ENCODE measurements at places on chromosomes 5 and 9. TPM values are rescaled to one million over a fixed set of nuclear protein-coding genes. Genes with fewer than 3 reads are reported as not detected.

Gene CDHR2
- 0.40 TPM for polyA plus RNA-seq

GRCh38 chr5:78467752-78468357, 107.4 kb downstream of the SCAMP1 start:
- DNase-seq: no peak

GRCh38 chr5:63233911-63234310, 655.3 kb downstream of the LRRC70 start:
- DNase-seq: peak; percentile 6

DNA sequence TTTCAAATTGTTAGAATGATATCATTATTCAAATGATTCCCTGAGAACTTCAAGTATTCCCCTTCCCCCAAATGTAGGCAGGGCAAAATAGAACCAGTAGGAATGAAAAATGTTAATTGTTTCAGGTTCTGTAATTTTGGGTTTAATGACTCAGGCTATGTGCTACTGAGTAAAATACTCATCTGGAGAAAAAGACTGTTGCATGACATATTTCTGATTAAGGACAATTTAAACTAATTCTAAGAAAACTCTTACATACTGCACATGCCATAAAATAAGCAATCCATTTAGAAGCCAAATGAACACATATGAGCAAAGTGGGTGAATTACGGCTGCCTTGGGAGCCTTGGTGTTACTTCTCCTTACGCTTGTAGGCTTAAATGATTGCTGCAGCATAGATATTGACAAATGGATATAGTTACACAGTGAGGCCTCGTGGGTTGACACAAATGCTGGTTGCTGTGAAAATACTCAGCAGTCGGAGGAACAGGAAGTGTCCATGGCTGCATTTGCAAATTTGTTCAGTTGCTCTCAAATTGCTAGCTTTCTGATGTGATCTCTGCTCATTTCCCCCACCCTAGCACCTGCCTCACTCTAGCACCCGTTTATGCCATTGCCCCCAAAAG, 174.9 kb upstream of the DMAC1 start:
- no peak for DNase-seq

DNA sequence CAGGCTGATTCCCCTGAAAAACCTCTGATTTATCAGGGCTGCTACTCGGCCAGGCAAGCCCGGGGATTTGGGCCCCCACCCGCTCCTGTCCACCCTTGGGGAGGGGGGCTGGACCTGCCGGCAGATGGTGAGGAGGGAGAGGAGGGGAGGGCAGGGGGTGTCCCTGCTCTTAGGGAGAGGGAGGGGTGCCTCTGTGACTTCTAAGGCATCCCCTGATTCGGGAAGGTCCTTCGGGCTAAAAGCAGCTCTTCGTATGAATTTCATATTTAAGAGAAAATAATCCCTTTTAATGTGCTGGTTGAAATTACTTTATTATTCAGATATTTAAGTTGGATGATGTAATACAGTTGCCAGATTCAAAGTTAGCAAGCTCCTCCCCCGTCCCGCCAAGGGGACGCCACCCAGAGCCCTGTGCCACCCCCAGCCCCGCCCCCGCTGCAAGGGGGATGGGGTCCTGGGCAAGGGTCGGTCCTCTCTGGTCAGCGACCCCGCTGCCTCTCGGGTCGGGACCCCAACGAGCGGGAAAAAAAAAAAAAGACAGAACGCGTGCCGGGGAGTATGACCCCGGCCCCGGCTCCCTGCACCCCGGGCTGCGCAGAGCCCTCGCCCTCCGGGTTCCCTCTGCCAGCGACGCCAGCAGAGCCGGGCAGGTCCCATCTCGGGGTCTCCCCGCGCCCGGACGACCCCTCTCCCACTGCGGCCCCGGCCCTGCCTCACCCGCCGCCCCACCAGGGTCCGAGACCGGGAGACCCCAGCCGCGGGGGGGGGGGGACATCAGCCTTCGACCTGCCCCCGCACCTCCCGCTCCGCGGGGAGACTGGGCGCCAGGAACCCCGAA, 12.4 kb downstream of the LHX3 start:
- DNase-seq: no peak

GRCh38 chr5:14582797-14583137, 1.2 kb downstream of the OTULINL start:
- no peak for DNase-seq

DNA sequence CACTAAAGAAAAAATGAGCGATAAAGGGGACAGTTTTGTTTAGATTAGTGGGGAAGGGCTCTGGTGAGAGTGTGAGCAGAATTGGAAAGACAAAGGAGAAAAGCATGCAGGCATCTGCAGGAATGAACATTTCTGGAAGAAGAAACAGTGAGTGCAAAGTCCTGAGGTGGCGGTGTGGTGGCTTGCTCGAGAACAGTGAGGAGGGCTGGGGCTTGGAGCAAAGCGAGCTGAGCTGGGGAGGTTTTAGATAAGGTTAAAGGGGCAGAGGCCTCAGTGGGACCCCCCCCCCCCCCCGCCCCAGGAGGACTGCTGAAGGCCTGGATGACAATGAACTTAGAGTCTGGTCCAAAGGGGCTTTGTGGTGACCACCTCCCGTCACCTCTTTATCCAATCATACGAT, 202.7 kb upstream of the MVB12B start:
- no peak for DNase-seq

DNA sequence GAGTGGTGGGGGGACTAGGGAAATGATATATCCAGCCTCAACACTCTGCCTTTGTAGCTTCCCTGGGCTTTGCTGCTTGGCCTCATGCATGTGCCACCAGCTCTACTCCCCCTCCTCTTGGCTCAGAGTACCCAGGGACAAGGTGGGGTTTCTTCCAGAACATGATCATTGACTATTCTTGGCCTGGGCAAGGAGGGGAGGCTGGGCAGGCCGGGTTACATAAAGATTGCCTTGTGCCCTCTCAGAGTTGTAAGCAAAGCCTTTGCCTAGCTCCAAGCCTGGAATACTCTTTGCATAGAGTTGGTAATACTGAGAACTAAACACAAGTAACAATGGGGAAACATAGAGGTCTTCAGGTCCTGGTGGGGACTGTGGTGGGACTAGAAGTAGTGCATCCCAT, 11.9 kb downstream of the ADRB2 start:
- DNase-seq: no peak

- no peak for DNase-seq
These were observed 61.8 kb upstream of the RAD23B start for GRCh38 chr9:107221321-107221720.

- DNase-seq: no peak
These were observed 70.5 kb downstream of the SMIM23 start for GRCh38 chr5:171855798-171856763.

DNA sequence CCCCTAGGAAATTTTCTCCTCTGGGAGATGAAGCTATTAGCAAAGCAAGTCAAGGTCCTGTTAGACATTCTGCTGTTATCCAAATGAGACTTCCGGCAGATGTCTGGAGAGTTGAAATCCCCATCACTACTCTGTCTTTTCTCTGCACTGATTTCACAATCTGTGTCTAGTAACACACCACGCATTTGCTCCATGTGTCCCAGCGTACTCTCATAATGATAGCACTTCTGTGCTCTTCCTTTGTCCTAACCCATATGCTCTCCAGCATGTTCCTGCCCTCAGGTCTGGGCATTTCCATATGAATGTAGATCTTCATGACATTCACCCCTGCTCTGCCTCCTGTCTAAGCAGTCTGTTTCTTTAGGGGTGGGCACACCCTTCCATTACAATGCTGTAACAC, 1949.0 kb upstream of the WWC1 start:
- no peak for DNase-seq

GRCh38 chr9:21969011-21969940, 24.9 kb downstream of the CDKN2A start:
- DNase-seq: no peak

DNA sequence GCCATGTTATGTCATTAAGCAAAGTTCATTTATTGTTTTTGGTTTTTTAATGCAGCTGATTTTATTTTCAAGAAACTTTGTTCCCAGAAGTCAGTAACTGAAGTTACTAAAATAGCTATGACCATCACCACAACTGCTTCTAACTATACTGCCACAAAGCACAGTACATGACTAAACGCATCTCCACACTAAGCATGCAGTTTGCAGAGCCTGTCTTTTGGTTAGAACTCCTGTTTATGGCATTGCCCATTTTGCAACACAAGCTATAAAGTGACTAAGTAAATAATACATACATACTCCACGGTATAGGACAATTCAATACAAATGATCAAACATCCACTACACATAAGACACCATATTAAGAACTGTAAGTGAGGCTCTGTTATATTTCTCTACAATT, 109.7 kb downstream of the MLLT3 start:
- no peak for DNase-seq

GRCh38 chr9:69605406-69605805, 66.8 kb downstream of the APBA1 start:
- no peak for DNase-seq

- peak; percentile 74 for DNase-seq
These were observed 568.1 kb upstream of the WWC1 start for GRCh38 chr5:167723254-167723871.

Gene PCDHGA6
- polyA plus RNA-seq: 4.6 TPM

DNA sequence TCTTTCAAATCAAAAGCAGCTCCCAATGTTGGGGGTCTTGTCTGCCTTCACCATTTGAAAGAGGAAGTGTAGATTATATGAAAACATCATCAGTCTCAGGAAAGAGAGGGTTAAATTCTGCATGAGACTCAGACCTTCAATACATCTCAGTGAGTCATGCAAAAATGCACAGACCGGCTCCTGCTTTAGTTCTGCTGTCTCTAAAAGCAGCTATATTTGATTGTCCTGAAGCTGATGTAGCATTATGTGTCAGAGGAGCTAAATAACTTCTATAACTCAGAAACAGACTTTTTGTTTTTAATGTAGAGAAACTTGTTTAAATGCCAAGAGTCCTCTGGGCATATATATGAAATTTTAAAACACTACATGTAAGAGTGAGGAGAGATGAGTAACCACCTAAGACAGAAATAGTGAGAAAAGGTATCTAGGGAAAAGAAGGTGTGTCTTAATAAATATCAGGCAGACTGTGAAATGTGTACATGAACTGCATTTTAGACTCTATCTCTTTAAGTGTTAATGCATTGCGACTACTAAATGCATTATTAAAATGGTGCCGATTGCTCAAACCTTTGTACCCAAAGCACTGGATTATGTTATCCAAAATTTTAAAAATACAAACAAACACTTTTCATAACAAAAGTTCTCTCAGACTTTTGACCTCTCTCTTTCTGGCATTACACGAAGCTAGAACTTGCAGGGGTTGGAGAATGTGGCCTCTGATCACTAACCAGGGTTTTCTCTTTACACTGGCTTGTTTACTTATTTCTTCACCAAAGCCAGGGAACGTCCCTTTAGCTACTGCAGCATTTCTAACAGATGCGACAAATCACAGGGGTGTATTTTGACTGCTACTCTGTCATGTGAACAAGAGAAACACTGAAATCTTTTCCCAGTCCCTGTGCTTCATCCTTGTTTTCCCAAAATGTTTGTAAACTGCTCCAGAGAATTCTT, 302.3 kb downstream of the ARL15 start:
- peak; percentile 19 for DNase-seq

Gene HRCT1
- 0.78 TPM for polyA plus RNA-seq

Gene FSD1L
- 9.0 TPM for polyA plus RNA-seq

Gene P4HA2
- 30.3 TPM for polyA plus RNA-seq
